ENCODE measurements at places on chromosomes 11 and 22.

- no peak for DNase-seq
These were observed 60.4 kb downstream of the ST3GAL4 start for GRCh38 chr11:126415669-126416420.

- DNase-seq, result no peak
These were observed 101.9 kb downstream of the IGLL1 start for GRCh38 chr22:23478175-23478574.

GRCh38 chr11:19905280-19905853 lies 192.7 kb downstream of the NAV2 start:
- no peak for DNase-seq

DNA sequence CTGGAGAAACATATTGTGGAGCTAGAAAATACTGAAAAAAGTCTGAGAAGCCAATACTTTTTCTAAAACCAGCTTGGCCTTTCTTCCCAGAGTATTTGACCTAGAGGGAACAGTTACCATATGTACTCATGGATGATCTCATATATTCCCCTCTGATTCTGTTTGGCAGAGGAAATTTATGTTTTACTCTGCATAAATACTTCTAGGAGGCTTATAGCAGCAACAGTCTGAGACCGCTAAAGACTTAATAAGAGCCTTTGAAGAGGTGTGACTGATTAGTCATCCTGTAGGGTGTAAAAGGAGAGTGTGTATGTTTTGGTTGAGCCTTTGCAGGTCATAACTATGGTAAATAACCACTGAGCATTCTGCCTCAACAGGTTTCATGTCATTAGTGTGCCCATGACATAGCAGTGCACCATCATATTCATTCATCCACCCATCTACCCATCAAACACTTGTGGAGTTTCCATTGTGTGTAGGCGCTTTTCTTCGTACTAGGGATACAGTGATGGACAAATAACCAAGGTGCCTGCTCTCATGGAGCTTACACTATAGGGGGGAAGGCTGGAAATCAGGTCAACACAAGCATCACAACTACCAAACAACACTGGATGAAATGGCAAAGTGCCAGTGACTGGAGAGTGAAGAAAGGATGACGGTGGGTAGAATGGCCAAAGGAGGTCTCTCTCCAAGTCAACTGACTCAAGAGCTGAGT lies 44.5 kb downstream of the TRAF6 start:
- DNase-seq, result no peak

DNA sequence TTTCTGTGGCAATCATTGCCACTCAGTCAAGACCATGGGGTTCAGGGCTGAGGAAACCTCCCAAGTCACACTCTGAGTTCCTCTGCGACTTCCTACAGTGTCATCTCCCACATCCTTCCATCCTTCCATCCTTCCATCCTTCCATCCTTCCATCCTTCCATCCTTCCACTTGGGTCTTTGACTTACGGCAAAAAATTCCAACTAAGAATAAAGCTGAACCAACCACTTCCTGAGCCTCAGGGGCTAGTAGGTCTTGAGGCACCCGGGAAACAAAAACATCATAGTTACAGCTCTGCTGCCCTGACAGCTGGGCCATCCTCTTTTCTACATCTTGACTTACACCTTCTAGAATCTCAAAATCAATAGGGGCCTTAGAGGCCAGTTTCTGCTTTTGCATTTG lies 32.1 kb downstream of the EHF start:
- DNase-seq, result no peak

GRCh38 chr11:71169313-71169712 lies 83.1 kb downstream of the SHANK2 start:
- no peak for DNase-seq

GRCh38 chr22:29339381-29340235 lies 24.1 kb upstream of the RASL10A start:
- DNase-seq, result no peak
